ENCODE measurements at places on chromosomes 11 and 22.

DNA sequence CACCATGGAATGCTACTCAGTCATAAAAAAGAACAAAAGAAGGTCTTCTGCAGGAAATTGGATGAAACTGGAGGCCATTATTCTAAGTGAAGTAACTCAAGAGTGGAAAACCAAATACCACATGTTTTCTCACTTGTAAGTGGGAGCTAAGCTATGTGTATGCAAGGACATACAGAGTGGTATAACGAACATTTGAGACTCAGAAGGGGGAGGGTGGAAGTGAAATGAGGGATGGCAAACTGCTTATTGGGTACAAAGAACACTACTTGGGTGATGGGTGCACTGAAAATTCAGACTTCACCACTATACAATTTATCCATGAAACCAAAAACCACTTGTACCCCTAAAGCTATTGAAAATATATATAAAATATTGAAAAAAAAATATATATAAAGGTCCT lies 13.4 kb upstream of the CAT start:
- no peak for DNase-seq

GRCh38 chr11:128632141-128632791 lies 44.9 kb upstream of the ETS1 start:
- no peak for DNase-seq

DNA sequence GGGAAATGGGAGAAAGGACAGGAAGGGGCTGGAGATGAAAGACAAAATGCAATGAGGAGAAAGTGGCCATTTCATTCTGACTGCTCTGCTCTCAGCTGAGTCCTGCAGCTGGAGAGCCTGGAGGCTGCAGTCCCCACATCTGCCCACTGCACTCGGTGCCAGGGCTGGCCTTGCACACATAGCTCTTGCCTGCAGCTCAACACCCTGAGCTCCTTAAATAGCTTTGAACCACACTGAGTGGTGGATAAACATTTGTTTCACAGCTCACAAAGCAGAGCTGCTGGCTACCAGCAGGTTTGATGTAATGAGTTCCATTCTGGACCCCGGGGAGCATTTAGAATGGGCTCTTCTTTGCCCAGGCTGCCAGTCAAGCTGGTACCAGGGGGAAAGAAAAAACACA lies 426.1 kb upstream of the CADM1 start:
- no peak for DNase-seq

GRCh38 chr11:125451400-125452124 lies 44.5 kb downstream of the FEZ1 start:
- DNase-seq = no peak

GRCh38 chr22:42770448-42770726 lies 49.7 kb upstream of the A4GALT start:
- no peak for DNase-seq

DNA sequence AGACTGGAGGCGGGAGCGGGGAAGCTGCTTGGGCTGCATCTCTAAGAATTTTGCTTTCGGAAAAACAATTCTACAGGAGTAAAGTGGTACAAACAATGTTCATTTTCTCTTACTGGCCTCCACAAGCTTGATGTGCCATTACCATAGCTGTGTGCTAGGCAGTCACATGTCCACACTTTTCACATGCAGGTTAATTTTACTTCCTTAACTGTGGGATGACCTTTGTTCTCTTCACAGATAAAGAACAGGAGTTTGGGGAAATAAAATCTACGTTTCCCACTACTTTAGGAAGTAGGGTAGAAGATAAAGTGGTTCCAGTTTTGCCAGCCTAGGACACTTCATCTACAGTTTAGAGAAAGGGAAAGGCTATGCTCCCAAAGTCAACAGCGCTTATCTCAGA lies 327.2 kb upstream of the NARS2 start:
- DNase-seq = no peak

DNA sequence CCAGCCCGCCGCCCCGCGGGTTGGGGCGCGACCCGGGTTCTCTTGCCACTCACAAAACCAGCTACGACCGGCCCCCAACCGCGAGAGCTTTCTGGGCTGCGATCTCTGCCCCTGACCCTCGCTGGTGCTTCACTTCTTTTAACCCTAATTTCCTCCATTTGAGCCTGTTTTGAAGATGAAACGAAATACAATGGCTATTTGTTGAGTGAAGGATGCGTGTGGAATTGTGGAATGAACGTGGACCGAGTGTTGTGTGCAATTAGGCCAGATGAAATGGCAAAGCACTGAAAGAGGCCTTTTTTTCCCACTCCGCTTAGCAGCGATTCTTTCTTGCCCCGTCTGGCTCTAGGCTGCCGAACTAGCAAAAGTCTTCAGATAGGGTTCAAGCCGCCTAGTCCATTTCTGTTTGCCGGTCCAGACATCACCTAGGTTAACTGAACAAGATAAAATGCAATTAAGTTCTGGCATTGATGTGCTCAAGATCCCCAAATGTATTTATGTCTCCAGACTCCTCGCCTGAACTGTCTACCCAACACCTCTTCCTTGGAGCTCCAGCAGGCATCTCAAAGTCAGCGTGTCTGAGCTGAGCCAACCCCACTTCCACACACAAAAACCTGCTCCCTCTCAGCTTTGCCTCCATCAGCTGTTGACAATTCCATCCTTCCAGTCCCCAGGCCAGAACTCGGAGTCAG lies 471 bp upstream of the TMEM184B start:
- DNase-seq = no peak

- DNase-seq = no peak
These were observed 186.0 kb upstream of the CNTN5 start for GRCh38 chr11:98834776-98835175.

DNA sequence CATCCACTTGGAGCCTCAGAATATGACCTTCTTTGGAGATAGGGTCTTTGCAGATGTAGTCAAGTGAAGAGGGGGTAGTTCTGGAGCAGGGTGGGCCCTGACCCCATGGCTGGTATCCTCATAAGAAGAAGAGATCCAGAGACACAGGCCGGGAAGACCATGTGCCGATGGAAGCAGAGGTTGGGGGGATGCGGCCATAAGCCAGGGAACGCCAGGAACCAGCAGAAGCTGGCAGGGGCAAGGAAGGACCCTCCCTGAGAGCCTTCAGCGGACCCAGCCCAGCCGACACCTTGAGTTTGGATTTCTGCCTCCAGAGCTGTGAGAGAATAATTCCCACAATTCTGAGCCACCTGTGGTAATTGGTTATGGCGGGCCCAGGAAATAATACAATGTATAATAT lies 26.1 kb upstream of the SMIM38 start:
- DNase-seq = no peak

- DNase-seq = no peak
These were observed 15.3 kb downstream of the HSPA8 start for GRCh38 chr11:123046473-123047259.

- no peak for DNase-seq
These were observed 8.2 kb downstream of the SOX6 start for GRCh38 chr11:16347928-16348685.

DNA sequence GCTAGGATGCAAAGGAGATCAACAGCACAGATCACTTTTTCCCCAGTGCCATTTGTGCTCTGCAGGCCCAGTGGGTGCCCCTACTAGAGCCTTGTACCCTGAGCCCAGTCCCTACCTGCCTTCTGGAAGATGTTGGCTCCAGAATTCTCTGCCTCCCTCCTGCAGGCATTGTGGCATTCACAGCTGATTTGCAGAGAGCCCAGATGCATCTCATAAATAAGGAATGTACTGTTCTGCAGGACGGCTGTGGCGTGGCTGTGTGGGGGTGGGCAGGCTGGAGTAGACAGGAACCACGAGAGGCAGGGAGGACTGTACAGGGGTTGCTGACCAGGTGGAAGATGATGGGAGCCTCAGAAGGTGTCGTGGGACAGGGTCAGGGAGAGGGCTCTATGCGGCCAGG lies 11.2 kb upstream of the MIAT start:
- no peak for DNase-seq

DNA sequence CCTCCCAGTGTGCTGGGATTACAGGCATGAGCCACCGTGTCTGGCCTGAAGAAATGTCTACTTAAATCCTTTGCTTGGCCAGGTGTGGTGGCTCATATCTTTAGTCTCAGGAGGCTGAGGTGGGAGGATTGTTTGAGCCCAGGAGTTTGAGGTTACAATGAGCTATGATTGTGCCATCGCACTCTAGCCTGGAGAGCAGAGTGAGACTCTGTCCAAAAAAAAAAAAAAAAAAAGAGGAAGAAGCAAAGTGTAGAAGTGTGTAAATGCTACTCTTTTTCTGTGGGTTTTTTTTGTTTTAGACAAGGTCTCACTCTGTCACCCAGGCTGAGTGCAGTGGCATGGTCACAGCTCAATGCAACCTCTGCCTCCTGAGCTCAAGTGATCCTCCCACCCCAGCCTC lies 6.4 kb upstream of the ATG16L2 start:
- DNase-seq = no peak

- no peak for DNase-seq
These were observed 38.9 kb downstream of the OR10A6 start for GRCh38 chr11:7892059-7892699.

- DNase-seq = no peak
These were observed 76.9 kb upstream of the EED start for GRCh38 chr11:86167499-86168164.

- no peak for DNase-seq
These were observed 18.4 kb downstream of the DKK3 start for GRCh38 chr11:11989774-11990744.
